ENCODE measurements at places on chromosomes 7 and 10.

DNA sequence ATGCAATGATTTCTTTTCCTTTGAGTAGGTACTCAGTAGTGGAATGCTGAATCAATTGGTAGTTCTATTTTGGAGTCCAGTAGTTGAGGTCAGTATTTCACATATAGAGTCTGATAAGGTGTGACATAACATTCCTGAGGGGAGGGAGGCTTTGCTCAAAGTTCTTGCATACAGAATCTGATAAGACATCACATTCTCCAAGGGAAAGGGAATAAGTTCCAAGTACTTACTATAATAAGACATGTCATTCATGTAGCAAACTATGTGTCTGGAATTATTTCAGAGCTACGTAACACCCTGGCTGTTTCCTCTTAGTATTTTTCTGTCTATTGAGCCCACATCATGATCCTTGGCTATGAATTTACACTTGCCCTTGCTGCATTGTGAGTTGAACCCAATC, 74.3 kb upstream of the POM121L12 start:
- no peak for DNase-seq

DNA sequence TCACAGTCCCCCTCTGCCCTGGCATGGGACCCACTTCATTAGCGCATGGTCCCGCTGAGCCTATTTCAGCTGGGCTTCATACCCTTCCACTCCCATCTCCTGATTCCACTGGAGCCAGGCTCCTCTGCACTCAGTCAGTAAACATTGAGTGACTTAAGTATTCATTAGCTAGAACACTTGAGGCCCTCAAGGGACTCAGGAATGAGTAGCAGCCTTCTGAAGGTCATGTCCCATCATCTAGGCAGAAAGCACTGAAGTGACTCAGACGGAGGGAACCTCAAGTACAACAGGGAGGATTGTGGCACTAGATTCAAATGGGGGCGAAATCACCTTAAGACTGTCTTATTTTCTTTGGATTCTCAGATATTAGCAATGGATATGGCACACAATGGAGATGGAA, 186.6 kb upstream of the INHBA start:
- no peak for DNase-seq

DNA sequence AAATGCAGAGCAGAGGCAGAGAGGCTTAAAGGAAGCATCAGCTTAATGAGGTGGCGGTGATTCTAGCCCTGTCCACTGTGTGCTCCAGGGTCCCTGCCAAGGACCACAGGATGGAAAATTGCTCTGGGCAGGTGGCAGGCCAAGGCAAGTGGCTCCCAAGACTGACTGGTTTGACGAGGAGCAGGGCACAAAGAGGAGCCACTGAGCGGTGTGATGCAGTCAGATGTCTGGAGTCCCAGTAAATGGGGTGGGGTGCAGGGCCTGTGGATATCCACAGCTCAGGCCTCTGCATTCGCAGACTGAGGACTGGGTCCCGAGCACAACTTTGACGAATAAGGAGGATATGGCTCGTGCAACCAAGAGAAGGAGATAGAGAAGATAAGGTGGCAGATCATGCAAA, 385.6 kb downstream of the PLXNA4 start:
- no peak for DNase-seq

DNA sequence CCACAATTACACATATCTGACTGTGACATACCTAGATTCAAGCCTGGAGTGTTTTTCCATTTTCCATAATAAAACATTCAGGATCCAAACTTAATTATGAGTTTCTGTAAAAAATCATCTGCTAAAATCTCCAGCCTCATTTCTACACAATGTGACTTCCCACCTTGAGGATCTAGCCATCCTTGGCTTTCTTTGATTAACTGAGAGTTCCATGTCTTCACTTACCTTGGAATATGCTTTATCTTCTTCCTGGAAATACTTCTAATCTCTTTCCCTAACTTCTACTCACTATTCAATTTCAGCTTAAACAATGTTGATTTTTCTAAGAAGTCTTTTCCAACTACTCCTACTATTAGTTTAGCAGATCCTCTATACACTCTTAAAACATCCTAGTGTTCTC, 16.5 kb upstream of the GIMAP2 start:
- no peak for DNase-seq

GRCh38 chr7:151868396-151869108, 8.4 kb downstream of the PRKAG2 start:
- no peak for DNase-seq

DNA sequence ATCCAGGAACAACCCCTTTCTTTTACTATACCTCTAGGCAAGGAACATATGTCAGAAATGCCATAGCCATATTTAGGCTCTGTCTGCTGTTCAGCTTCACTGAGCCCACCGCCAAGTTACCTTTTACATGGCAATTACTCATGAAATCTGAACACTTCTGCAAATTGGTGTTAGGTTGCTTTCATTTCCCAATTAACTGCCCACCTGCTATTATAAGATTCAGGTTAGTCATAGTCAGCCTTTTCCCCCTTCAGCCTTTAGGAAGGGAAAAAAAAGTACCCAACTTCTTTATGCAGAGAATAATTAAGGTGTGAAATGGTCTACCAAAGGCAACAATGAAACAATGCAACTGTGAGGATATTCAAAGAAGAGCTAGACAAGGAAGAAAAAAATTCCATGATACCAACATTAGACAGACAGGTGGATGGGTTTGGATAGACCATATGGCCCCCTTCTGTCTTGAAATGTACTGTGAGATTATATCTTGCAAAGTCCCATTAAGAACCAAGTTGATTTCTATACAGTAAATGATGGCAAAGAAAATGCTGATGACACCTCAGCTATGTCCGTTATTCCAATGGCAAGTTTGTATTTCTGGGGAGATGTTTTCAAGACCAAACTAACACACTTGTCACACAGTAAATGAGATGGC, 442.1 kb upstream of the NRP1 start:
- no peak for DNase-seq

GRCh38 chr7:151684408-151685175, 164.9 kb upstream of the RHEB start:
- DNase-seq, result no peak

DNA sequence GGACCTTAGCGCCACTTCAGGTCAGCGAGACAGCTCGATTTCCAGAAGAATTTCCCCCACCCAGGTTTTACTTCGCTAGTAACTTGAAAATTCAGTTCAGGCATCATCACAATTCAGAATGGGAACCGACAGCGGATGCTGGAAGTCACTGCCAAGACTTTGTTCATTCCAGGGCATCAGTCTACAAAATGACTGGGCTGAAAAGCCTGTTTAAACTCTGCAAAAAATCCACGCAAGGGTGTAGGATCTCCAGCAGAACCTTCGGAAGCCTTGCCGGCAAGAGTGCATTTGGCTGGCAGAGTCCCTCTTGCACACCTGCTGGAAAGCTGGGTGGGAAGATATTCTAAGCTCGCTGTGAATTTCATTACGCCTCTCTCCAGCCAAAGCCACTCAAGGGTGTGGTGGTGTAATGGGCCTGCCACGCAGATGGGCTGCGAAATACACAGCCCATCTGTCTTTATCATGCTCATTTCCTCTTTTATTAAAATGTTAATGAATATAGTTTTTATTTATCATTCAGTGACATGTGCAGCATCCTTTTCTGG, 672.0 kb upstream of the FOXK1 start:
- no peak for DNase-seq

DNA sequence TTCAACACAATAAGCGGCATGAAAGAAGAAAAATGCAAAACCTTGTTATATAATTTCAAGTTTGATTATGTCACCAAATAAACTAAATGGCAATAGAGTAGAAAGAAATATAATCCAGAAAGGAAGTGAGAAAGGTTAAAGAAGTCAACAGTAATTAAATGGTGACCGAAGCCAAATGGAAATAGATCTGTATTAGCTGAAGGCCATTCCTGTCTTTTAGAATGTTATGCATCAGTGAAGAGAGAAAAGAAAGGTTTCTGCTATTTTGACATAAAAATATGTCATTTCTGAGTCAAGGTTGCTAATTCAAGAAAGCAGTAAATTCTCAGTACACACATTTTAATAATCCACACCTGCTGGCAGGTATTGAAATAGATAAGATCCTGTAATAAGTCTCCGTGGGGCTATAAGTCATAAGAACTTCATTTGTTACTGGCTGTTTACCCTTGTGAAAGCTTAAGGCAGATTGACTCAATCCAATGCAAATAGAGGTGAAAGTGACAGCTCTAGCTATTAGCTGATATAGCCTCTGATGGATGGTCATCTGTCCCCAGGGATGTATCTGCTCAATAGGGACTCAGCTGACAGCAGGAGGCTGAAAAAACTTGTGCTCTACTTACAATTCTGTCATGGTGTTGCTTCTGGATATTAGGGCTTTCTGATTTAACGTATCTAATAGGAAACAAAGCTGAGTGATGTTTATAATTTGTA, 152.1 kb downstream of the FZD1 start:
- no peak for DNase-seq

DNA sequence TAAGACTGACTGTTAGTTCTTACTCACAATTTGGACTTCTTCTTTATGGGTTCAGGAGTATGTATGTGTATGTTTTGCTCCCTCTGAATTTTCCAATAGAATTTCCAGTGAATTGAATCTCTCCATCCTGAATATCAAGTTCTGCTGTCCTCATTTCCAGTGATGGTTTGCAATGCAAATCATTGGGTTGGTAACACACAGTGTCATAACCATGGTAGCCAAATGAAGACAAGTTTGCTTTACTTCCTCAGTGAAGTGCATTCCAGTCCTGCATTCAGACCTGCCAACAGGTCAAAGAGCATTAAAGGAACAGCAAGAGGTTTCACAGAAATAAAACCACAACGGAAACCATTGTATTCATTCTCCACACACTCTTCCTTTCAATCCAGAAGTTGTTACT, 15.2 kb downstream of the ITPRID1 start:
- no peak for DNase-seq

- DNase-seq, result no peak
Observed at GRCh38 chr10:23884670-23885069, 324.3 kb upstream of the KIAA1217 start.

- no peak for DNase-seq
Observed at GRCh38 chr7:13524076-13524475, 465.4 kb downstream of the ETV1 start.

DNA sequence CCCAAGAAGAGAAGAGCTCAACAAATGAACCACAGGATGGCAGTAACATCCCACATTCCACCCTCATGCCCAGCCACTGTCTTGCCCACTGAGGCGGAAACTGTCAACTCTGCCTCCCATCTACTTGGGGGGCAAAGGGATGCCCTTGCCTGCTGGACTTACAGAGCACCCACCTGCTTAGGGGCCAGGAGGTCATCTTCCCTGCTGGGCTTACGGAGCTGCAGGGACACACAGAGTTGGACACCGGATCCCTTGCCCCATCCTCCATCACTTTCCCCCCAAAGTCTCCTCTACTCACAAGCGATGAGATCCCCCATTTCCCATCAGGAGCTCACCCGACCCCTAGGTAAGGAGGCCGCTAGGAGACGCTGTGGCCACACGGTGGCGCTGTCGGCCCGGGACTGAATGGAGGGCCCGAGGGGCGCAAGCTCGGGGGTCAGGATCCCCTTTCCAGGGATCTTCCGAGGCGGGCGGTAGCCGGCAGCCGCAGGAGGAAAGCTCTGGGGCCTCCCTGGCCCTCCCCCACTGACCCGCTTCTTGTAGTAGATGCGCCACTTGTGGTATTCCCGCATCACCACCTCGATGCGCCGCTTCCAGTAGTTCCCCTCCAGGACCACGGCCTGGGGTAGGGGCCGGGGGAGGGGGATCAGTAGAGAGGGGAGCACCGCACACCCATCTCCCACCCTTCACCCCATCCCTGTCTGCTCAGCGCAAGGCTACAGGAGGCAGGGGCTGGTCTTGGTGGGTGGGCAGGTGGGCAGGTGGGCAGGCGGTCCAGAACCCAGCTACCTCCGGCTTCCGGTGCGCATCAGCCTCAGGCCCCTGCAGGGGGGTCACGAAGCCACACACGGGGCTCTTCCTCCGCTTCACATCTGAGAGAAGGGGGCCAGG, 17.3 kb downstream of the MLXIPL start:
- DNase-seq, result peak; percentile 38

DNA sequence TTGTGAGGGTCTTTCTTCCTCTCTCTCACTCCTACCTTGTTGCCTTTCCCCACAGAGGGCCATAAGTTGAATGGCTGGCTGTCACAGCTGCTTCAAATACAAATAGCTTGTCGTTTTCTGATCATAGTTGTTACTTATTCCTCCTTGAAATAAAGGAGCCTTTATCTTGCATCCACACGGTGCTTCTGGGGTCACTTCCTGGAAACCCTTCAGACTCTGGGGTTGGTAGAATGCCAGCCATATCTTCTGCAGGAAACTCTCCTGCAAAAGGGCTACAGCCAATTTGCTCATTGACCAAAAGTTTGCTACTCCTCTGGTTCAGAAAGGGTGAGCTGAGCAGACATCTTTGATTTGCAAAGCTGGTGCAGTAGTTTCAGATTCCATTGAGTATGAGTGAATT, 70.4 kb downstream of the FAM185A start:
- no peak for DNase-seq

GRCh38 chr7:112721366-112721765, 68.8 kb downstream of the TMEM168 start:
- no peak for DNase-seq

DNA sequence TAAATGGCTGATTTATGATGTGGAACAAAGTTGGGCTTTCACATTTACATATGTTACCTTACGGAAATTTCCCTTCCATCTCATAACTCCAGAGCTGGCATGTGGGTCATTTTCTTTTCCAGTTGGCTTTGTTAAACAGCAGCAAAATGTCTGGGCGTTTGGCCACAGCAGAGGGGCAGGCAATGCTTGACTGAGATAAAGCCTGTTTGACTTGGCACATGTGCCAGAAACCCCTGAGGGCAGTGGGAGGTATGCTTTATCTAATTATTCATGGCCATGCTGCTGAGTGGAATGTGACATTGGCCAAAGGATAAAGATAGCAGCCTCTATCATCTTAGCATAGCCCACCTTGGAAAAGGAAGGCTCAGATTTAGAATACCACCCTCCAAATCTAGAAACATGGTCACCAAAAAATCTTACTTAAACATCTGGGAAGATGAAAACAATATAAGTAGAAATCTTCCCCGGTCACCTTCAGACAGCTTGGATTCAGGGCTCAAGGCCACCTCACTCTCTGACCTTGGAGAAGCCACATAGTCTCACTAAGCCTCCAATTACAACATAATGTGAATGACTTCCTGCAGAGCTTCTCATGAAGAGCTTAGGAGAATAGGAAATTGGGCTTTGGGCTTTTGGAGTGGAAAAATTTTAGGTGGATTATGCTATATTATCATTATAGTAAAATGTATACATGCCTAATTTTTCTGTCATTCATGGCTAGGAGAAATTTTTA, 101.5 kb downstream of the GRM3 start:
- DNase-seq, result no peak

GRCh38 chr10:15052121-15052520, 8.4 kb downstream of the OLAH start:
- DNase-seq, result no peak

DNA sequence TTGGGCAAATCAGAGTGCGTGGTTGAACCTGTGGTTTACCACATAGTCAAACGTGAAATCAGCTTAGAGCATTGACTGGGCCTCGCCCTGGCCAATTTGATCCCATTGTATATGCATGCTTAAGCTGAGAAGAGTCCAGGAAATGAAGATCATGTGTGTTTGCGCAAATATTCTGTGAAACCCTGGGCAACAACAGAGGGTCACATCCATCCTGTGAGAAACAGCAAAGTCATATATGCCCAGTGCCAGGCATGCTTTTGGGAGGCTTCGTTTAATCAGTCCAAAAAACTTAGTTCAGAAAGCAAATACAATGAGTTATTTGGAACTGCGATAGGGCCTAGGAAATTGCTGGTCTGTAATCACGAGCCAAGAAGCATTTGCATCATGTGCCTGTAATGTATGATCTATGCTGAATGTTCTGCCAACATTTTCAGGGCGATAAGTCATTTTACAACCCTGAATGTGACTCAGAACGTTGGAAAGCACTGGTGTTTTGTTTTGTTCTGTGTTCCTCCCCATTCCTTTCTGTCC, 412.1 kb upstream of the CELF2 start:
- DNase-seq, result no peak

GRCh38 chr7:139300390-139300789, 40.7 kb upstream of the FMC1 start:
- no peak for DNase-seq

Measured in inflammatory macrophage (primary cell).